Activated naive CD8-positive, alpha-beta T cell treated with anti-CD3 and anti-CD28 coated beads, Interleukin-2, amount 10 ng/mL, durations not matched to agents 7 days and 5 days (primary cell): ENCODE measurements at places on chromosomes 2 and 18. TPM values are rescaled to one million over a fixed set of nuclear protein-coding genes. Genes with fewer than 3 reads are reported as not detected.

GRCh38 chr2:172427256-172427989 lies at the start of gene ITGA6:
Gene ITGA6, plus strand, starts transcription at chr2:172427586.
- peaks cover 29% of the 10 kb centered on the region for H3K4me1 ChIP-seq
- peaks cover 24% of the 10 kb centered on the region for H3K27me3 ChIP-seq
- no peaks in the 10 kb centered on the region for H3K36me3 ChIP-seq
- DNase-seq = peak; percentile 80
- peak within 1 kb of the TSS; percentile 53 for H3K27ac ChIP-seq

GRCh38 chr2:161246281-161246680 lies 61.9 kb upstream of the PSMD14 start:
- H3K4me1 ChIP-seq = peaks cover 30% of the 10 kb centered on the region
- H3K27ac ChIP-seq = no peak overlapping the region
- peaks cover 10% of the 10 kb centered on the region for H3K36me3 ChIP-seq
- no peak for DNase-seq
- peaks cover 2% of the 10 kb centered on the region for H3K27me3 ChIP-seq
- H3K4me3 ChIP-seq = peak overlapping the region; percentile 77

DNA sequence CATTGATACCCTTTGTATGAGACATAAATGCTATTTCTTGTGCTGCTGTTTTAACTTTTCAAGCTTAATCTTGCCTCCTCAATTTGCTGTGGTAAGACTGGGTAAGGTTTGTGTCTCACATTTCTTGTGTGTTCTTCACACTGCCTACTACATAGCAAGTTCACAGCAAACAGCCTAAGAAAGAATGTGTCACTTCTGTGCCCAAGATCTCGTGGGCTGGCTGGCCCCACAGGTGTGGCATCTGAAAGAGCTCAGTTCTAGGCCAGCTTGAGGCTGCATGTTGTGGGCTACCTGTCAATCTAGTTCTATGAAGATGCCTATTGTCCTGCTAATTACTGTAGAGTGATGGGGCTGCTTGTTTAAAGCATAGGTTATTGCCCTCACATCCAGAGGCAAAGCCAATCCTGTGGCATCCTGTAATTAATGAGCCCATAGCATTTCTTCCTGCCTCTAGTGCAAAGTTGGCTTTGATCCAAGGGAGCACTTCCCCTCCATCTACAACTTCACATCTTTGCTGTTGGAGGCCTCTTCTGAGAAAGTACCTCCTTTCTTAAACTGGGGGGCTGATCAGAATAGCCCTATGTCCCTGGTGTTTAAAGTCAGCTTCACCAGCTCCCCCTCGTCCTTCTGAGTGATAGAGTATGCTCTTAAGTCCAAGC lies 40.9 kb upstream of the ASPRV1 start:
- peaks cover 17% of the 10 kb centered on the region for H3K4me1 ChIP-seq
- H3K27me3 ChIP-seq = no peaks in the 10 kb centered on the region
- no peak for DNase-seq
- peaks cover 3% of the 10 kb centered on the region for H3K36me3 ChIP-seq

Gene SKA1
- total RNA-seq = 27.8 TPM

DNA sequence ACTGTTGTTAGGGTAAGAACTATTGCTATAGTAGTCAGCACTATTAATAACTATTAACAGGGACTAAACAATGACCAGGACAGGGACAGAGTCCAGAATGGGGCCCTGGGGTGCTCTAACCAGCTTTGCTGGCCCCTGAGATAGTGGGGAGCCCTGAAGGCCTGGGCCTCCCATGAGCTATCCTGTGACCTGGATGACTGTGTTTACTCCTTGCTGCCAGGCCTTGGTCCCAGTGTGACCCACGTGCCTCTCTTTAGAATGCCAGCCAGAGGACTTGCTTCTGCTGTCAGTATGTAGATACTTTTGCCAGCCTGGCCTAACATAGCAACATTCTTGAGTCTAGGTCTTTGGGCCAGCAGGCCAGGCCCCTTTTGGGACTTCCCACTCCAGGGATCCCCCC lies 11.4 kb downstream of the CDK5R2 start:
- H3K27me3 ChIP-seq = peaks cover 73% of the 10 kb centered on the region
- H3K36me3 ChIP-seq = no peaks in the 10 kb centered on the region
- no peak for DNase-seq
- no peaks in the 10 kb centered on the region for H3K4me1 ChIP-seq
- H3K27ac ChIP-seq = no peak overlapping the region

Gene FOXI3
- not detected for total RNA-seq

Gene SLC23A3
- 4.7 TPM for total RNA-seq

DNA sequence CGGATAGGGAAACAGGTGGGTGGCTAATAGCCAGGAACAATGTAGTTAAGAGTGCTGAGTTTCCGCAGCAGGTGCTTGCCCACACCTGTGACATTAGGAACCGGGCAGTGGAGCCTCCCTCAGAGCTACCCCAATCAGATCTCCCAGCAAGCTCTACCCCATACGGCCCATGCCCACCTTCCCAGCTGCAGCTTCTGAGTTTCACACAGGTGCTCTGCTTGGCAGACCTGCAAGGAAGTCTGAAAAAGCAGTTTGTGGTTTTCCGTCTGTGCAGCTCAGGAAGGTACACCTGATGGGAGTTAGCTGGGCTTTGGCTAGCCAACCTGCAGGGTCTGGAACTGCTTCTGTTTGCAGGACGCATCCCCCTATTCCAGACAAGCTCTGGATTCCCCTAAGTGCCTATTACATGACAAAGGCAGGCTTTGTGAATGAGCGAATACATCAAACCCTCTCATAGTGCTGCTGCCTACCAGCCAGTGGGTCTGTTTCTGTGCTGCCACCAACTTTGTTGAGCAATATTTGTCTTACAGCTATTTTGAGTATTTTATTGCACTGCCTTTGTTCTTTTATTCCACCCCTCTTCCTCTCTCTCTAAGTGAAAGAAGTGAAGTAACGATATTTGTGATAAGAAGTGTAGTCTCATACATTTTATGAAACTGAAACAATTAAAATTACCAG lies 24.7 kb upstream of the CEP68 start:
- H3K27ac ChIP-seq = peak overlapping the region; percentile 25
- H3K4me3 ChIP-seq = peak overlapping the region; percentile 42
- no peaks in the 10 kb centered on the region for H3K36me3 ChIP-seq
- DNase-seq = no peak
- H3K4me1 ChIP-seq = peaks cover 20% of the 10 kb centered on the region

GRCh38 chr2:216914491-216914890 lies 54.6 kb upstream of the TNP1 start:
- no peak for DNase-seq
- peaks cover 2% of the 10 kb centered on the region for H3K4me1 ChIP-seq
- no peak overlapping the region for H3K4me3 ChIP-seq
- H3K27ac ChIP-seq = no peak overlapping the region

- no peak for DNase-seq
- no peaks in the 10 kb centered on the region for H3K36me3 ChIP-seq
- no peak overlapping the region for H3K4me3 ChIP-seq
These were observed 7.5 kb upstream of the FAM98A start for GRCh38 chr2:33606622-33607021.

GRCh38 chr18:12861637-12862036 lies 22.4 kb downstream of the PTPN2 start:
- H3K27ac ChIP-seq = peak overlapping the region; percentile 9
- DNase-seq = no peak
- peaks cover 49% of the 10 kb centered on the region for H3K4me1 ChIP-seq
- no peaks in the 10 kb centered on the region for H3K27me3 ChIP-seq

DNA sequence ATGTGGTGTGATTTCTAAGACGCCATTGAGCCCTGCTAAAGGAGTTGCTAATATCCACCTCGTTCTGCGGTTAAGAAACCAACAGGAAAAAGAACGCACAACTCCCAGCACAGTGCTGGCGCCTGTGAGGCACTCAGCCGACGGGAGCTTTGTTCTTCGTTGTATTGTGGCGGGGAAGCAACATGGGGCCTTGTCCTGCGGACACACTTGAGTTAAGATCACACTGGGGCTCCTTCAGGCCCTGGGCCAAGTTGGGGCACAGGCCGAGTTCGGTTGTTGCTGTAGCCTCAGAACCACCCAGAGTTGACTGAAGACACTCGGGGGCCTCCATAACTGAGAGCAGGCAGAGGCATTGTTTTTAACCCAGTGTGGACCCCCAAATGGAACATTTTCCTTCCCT lies 30.6 kb upstream of the CD8A start:
- H3K27ac ChIP-seq = peak overlapping the region; percentile 97
- H3K36me3 ChIP-seq = peaks cover 27% of the 10 kb centered on the region
- H3K27me3 ChIP-seq = no peaks in the 10 kb centered on the region
- peak overlapping the region; percentile 92 for H3K4me3 ChIP-seq

DNA sequence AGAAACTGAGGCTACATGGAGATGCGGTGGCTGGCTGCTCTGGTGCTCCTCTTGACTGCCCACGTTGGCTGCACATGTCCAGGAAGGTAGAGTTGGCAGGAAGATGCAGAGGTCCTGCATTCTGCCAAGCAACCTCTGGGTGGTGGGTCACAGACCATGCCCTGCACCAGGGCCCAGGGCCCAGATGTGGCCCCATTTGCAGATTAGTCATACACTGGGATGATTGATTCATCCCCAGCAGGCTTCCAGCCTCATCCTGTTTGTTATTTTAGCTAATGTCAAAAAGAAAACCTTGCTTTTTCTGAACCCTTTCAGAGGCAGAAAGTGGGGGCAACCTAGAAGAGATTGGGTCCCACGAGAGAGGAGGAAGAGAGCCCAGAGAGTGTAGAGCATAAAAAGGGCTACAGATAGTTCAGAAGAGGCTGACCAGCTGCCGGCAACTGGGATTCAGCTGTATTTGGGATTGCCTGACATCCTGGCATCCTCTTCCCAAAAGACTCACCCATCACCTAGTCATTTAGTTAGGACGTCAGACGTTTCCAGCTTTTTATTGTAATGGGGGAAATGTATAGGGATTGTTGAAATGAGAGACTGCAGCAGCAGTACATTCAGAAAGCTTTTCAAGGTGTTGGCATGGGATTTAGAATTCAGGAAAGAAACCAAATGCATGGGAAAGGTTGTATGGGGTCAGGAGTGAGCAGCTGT lies 101.9 kb downstream of the CTIF start:
- no peak overlapping the region for H3K27ac ChIP-seq
- no peak overlapping the region for H3K4me3 ChIP-seq
- H3K4me1 ChIP-seq = no peaks in the 10 kb centered on the region
- no peak for DNase-seq

GRCh38 chr2:9333591-9334171 lies 89.6 kb downstream of the ITGB1BP1 start:
- H3K4me1 ChIP-seq = peaks cover 5% of the 10 kb centered on the region
- H3K27me3 ChIP-seq = peaks cover 6% of the 10 kb centered on the region
- H3K4me3 ChIP-seq = no peak overlapping the region
- no peaks in the 10 kb centered on the region for H3K36me3 ChIP-seq
- no peak overlapping the region for H3K27ac ChIP-seq

Gene SALL3
- not detected for total RNA-seq

DNA sequence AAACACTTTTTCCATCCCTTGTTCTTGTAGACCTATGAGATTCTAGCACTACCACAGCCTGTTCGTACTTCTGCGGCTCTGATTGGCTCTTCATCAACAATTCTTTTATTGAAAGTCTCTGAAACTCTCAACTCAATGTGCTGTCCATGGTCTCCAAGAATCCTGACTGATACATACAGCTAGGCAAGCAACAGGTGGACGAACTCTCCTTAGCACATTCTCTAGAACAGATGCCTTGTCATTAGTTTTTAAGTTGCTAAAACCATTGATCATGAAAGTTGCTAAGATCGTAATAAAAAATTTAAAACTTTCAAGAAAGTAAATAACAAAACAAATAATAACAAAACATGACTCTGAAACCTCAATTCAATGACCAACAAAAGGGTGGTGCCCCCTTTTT lies 210.5 kb downstream of the EPHA4 start:
- H3K4me3 ChIP-seq = no peak overlapping the region
- no peaks in the 10 kb centered on the region for H3K4me1 ChIP-seq
- H3K36me3 ChIP-seq = no peaks in the 10 kb centered on the region
- H3K27me3 ChIP-seq = peaks cover 2% of the 10 kb centered on the region
- H3K27ac ChIP-seq = no peak overlapping the region

DNA sequence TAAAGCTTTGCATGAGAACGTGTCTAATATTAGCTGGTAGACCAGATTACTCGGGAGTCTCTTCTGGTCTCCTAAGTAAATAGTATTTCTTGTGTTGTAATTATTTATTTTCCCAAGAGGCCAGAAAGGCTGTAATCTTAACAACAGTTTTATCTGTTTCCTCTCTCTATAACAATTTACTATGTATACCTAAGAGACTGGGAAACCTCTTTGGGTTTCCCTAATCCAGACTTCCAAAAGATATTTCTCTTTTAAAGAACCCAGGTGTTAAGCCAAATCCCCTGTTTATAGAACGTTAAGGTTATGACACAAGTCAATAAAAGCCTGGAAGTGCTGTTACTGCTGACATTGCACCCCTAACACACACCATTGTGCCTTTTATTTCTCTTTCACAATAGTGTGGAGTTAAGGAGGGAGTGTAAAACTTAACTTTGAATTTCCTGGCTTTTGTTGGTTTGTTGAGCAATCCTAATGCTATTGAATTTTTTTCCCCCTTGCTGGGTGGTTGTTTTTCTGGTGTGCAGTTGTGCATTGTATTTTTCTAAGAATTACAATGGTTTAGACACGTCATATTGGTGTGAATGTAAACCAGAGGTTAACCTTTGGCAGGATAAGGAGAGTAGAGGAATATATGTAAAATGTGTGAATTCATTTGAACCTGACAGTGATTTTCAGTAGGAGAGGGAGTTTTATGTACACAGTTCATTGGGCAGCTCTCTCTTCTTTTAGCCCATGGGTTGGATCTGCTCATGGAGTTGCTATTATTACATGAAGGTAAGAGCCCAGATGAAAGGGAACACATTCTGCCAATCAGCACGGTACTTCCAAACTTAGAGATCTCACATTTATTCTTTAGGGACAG lies 192.8 kb downstream of the MTX2 start:
- H3K4me3 ChIP-seq = no peak overlapping the region
- H3K4me1 ChIP-seq = no peaks in the 10 kb centered on the region
- peaks cover 45% of the 10 kb centered on the region for H3K27me3 ChIP-seq
- no peak overlapping the region for H3K27ac ChIP-seq

Gene CYBRD1
- total RNA-seq = 0.89 TPM

Gene TRIM43B
- not detected for total RNA-seq

DNA sequence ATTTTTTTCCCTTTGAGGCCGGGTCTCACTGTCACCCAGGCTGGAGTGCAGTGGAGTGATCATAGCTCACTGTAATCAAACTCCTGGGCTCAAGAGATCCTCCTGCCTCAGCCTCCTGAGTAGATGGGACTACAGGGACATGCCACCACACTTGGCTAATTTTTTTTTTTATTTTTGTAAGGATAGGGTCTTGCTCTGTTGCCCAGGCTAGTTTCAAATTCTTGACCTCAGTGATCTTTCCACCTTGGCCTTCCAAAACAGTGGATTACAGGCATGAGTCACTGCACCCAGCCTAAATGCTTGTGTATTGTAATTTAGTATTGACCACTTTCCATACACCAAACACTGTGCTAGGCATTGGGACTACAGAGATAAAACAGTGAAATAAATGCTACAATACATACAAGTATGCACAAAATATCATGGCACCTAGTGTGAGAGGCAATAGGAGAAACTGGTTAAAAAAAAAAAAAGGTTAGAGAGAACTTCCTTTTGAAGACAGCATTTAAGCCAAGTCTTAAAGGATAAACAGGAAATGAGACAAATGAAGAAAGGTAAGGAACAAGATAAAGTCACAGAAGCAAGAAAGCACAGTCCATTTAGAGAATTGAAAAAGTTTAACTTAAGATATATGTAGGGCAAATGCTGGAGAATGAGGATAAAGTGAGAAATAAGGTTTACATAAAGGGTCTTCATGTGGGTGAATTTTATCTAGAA lies 113.4 kb downstream of the GORASP2 start:
- H3K27me3 ChIP-seq = no peaks in the 10 kb centered on the region
- H3K4me1 ChIP-seq = peaks cover 18% of the 10 kb centered on the region
- no peak for DNase-seq
- peak overlapping the region; percentile 80 for H3K27ac ChIP-seq
- peak overlapping the region; percentile 41 for H3K4me3 ChIP-seq

GRCh38 chr2:39623917-39624316 lies 41.8 kb upstream of the TMEM178A start:
- H3K4me3 ChIP-seq = no peak overlapping the region
- no peaks in the 10 kb centered on the region for H3K36me3 ChIP-seq
- H3K27me3 ChIP-seq = peaks cover 8% of the 10 kb centered on the region
- no peak overlapping the region for H3K27ac ChIP-seq
- DNase-seq = no peak
